CD8-positive, alpha-beta T cell (primary cell): ENCODE measurements at places on chromosomes 11 and 22.

DNA sequence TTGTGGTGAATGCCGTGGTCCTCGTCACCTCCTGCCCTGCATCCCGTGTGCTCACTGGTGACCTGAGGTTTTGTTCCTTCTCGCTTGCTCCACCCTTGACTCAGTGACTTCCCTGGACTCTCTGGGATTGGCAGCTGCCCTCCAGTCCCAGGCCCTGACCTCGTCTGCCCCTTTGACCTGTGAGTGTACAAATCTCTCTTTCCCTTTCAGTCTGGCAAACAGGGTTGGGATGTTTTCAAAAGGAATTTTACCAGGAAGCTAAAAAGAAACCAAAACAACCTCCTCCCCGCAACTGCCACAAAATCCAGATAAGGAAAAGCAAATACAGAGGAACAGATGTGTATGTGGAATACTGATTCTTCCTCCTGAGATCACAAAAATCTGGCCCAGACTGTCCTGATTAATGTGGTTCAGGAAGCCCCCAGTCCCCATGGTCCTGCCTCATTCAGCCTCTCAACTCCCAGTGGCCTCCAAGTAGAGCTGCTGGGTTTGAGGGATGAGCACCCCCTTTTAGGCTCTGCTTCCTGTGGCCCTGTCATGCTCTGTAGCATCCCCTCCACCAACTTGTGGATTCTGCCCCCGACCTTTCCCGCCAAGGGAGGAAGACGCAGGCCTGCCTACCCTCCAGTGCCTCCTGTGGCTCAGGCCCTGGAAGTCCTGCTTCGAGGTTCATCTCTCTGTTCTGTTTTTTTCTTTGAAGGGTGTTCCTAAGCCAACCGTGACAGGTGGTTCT lies 15.2 kb downstream of the ROBO4 start:
- no peak for DNase-seq

DNA sequence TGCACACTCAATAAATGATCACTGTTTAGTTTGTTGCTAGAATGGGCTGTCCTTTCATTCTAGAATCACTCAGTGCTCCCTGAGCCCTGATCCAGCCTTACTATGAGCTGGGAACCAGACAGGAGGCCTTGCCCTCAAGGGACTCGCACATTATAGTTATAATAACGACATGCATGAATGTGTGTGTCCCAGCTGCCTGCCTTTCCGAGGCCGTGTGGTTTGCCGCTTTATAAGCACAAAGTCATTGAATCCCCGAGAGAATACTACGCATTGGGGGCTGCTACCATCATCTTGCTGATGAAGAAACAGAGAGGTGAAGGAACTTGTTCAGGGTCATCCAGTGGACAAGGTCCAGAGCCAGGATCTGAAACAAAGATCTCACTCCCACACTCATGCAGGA lies 75.7 kb downstream of the NFAM1 start:
- DNase-seq = no peak

DNA sequence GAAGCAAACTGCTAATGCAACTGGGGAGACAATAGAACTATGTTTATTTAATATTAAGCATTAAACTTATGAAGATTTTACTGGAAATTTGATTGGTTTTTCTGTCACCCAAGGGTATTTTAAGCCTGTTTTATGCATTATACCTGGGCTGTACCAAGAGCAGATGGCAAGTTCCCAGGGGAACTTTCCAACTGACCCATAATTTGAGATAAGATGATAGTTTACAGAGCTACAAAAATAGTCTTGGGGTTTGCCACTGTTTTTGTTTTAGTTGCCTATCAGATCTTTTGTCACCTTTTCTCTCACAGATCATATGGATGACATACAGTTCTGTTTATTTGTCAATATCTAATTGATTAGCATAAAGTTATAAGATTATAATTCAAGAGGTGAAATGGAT lies 43.9 kb downstream of the PDE3B start:
- DNase-seq = no peak

DNA sequence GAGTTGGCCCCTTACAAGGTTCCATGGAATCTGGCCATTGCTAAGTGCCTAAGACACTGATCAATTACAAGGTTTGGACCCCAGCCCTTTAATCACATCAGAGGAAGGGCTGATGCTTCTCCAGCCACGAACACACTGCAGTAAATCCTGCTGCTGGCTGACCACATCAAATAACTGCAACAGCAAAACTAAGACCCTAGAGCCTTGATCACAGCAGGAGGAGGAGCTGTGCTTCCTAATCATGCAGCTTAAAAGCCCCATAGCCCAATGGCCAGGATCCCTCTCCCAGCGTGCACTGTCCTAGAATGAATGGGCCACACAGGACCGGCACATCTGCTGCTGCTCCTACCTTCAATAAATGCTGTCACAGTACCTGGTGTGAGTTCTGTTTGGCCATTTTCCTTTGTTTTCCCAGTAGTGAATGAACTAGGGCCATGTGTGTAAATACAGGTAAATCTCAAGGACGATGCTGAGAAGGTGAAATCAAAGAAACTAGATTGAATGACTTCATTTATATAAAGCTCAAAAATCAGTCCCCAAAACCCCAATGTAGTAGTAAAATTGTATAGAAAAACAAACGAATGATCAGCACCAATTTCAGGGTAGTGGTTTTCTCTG lies 12.7 kb downstream of the ZP1 start:
- no peak for DNase-seq

GRCh38 chr11:4672470-4672869 lies 25.2 kb downstream of the OR51E2 start:
- DNase-seq = no peak

DNA sequence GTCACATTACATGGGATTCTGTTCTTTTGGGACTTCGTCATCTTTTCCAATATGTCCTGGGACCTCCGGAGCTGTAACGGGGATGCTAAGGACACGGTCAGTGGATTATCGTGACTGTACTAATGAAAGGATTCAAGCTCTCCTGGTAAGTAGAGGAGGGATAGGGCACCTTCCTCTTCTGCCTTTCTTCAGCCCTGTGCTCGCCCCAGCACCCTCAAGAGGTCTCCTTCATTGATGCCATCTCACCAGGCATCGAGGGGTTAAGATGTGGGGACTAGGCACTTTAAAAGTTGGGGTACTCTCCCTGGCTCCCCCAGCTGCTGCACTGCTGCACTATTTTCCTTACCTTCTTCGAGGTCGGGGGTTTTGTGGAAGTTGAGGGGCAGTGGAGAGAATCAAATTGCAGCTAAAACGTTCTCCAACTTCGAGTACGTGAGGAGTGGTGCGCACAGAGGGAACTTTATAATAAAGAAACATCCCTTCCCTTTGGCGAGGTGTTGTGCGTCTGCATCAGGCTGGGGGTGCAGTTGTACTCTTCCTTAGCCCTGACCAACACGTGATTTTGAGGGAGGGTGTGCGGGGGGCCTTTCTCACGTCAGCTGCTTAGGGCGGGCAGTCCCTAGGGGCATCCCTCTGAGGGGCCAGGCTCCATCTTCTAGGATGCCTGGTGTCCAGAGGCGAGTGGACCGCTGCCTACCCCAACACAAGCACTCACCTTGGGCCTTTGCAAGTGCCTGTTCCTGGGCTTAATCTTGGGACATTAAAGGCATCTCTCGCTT lies 96.1 kb downstream of the GRAMD1B start:
- no peak for DNase-seq

- no peak for DNase-seq
These were observed 21.2 kb downstream of the GRAMD1B start for GRCh38 chr11:123451183-123451781.

- peak; percentile 22 for DNase-seq
These were observed 73.2 kb upstream of the TCF20 start for GRCh38 chr22:42343531-42344081.

GRCh38 chr22:40261783-40262182 lies 84.1 kb downstream of the TNRC6B start:
- no peak for DNase-seq

GRCh38 chr11:10117709-10118351 lies 176.2 kb downstream of the SBF2 start:
- no peak for DNase-seq

DNA sequence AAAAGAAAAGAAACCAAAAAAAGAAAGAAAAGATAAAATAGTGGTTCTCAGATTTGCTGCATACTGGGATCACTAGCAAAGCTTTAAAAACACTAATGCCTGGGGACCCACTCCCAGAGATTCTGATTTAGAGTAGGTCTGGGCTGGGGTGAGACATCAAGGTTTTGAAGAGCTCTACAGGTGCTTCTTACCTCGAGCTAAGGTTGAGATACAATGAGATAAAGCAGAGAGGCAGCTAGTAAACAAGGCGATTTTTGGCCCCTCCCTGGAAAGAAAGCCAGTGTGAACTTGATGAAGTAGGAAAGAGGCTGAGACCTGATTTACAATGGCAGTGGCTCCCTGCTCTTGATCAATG lies 327.6 kb upstream of the CCDC90B start:
- no peak for DNase-seq

GRCh38 chr22:25057013-25057881 lies 104.7 kb downstream of the KIAA1671 start:
- DNase-seq = peak; percentile 72

- DNase-seq = no peak
These were observed 29.6 kb downstream of the DHCR7 start for GRCh38 chr11:71418643-71419042.

DNA sequence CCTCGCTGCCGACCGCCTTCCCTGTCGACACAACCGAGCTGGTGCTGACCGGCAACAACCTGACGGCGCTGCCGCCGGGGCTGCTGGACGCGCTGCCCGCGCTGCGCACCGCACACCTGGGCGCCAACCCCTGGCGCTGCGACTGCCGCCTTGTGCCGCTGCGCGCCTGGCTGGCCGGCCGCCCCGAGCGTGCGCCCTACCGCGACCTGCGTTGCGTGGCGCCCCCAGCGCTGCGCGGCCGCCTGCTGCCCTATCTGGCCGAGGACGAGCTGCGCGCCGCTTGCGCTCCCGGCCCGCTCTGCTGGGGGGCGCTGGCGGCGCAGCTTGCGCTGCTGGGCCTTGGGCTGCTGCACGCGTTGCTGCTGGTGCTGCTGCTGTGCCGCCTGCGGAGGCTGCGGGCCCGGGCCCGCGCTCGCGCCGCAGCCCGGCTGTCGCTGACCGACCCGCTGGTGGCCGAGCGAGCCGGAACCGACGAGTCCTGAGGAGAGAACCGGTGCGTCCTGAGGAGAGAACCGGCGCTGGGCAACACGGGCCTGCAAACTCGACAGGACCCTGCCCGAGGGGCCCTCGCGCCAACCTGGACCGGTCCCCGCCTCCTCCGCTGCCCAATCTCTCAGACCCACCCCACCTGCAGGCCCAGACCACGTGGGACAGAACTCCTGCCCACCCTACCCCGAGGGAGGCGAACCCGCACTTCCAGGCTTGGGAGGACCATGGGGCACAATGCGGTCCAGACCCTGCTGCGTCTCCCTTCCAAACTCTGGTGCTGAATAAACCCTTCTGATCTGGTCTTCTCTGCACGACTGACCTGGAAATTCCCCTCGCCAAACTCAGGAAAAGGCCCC lies 866 bp downstream of the GP1BB start:
- DNase-seq = peak; percentile 31

DNA sequence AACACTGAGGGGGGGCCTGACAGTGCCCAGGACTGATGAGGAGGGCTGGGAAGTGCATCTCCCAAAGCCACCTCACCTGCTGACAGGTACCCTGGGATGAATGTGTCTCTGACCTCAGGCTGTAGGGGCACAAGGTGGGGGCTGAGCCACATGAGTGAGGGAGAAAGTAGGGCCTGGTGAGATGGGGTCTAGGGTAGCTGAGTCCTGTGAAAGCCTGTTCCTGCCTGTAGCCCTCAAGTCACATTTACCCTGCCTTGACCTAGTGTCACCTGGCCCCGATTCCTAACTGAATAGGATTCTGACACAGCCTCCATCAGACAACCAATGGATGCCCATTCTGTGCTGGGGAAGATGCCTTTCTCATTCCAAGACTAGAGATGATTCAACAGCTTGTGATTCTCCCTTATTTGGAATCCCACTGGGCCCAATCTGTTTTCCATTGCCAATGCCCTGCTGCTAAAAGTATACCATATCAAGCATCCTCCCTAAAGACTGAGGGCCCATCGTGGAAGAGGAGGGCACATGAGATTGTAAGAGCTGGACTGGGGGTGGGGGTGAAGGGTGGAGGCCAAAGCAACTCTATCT lies 11.1 kb upstream of the RFPL1 start:
- no peak for DNase-seq

DNA sequence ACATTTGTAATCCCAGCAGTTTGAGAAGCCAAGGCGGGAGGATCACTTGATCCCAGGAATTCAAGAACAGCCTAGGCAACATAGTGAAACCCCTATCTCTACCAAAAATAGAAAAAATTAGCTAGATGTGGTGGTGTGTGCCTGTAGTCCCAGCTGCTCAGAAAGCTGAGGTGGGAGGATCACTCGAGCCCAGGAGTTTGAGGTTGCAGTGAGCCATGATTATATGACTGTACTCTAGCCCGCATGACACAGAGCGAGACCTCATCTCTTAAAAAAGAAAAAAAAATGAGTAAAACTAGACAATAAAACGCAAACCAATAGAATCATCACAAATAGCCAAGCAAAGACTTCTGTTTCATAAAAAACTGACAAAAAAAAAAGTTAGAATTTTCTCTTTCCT lies 21.8 kb downstream of the NUCB2 start:
- no peak for DNase-seq

- DNase-seq = no peak
These were observed 33.0 kb downstream of the CHID1 start for GRCh38 chr11:877565-877964.

DNA sequence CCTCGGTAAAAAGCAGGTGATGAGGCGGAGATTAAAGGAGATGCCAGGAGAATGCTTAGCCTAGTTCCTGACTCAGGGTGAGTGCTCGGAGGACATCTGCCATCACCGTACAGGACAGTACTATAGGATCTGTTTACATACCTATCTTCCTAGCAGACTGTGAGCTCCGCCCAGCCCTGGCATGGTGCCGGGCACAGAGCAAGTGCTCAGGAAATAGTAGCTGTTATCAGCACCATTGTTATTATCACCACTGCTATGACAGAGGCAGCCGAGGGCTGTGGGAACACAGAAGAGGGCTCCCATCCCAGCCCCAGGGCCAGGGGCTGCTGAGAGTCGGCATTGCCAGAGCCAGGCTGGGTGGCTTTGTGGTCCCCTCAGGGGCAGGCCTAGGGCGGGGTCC lies 642 bp upstream of the SEPTIN3 start:
- no peak for DNase-seq

GRCh38 chr11:77104727-77105126 lies 2.1 kb downstream of the OMP start:
- DNase-seq = no peak

- no peak for DNase-seq
These were observed 59.3 kb downstream of the SLC1A2 start for GRCh38 chr11:35360055-35360530.

DNA sequence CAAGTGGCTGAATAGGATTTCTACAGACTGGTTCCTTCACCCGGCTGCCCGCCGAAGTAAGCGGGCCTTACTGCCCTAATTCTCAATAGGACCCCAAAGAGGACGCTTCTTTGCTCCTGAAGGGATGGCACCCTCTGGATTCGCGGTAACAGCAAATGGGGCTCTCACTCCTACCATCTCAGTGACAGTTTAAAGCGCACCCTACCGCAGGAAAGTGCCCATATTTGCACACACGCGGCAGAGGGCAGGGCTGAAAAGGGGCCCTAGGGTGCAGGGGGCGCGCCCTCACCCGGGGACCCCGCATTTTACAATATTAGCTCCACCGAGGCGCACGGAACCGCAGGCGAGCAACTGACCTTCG lies 985 bp upstream of the UPB1 start:
- DNase-seq = no peak

- DNase-seq = no peak
These were observed 82.9 kb upstream of the AKIP1 start for GRCh38 chr11:8828046-8828445.

GRCh38 chr11:113724778-113725177 lies 18.7 kb upstream of the TMPRSS5 start:
- no peak for DNase-seq
